ENCODE measurements at places on chromosomes 13 and 19. TPM values are rescaled to one million over a fixed set of nuclear protein-coding genes. Genes with fewer than 3 reads are reported as not detected.
A peak's percentile ranks its signal among the peaks of the same experiment; 100 is the strongest.

- DNase-seq: peak; percentile 80
Observed at GRCh38 chr19:16066611-16067104, 9.6 kb upstream of the TPM4 start.

Gene BORA
- 27.6 TPM for total RNA-seq

GRCh38 chr13:51614350-51614786 is 30.1 kb downstream of the WDFY2 start:
- no peak for DNase-seq

GRCh38 chr19:23799321-23799720 is 40.6 kb upstream of the ZNF681 start:
- no peak for DNase-seq

Gene INSL3
- total RNA-seq: 0.96 TPM

Gene F10
- total RNA-seq: 4.0 TPM

DNA sequence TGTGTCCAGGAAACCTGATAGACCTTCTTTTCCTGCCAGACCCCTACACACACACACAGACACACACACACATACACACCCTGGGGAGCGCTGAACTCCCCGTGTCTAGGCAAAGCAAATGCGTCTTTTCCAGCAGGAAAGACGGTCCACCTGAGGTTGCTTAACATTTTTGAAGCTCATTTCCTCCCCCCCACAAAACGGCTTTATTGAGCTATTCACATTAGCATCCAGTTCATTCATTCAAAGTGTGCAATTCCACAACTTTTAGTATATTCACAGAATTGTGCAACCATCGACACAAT is 3.4 kb downstream of the GSX1 start:
- no peak for DNase-seq

DNA sequence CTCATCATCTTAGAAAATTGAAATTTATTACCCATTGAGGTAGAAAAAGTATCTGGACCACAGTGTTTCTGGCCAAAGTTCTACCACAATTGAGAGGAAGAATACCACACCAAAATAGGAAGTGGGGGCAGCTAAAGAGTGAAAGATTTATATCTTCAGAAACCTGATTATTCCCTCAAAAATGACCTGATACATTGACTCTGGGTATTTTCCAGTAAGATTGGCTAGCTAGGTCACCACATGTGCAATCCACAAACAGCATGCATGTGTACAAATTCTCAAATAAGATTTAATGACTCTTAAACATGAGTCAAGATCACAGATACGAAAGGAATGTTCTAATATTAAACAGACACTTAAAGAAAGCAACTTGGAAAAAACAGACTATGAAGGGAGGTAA is 1516.2 kb upstream of the PCDH20 start:
- DNase-seq: no peak

DNA sequence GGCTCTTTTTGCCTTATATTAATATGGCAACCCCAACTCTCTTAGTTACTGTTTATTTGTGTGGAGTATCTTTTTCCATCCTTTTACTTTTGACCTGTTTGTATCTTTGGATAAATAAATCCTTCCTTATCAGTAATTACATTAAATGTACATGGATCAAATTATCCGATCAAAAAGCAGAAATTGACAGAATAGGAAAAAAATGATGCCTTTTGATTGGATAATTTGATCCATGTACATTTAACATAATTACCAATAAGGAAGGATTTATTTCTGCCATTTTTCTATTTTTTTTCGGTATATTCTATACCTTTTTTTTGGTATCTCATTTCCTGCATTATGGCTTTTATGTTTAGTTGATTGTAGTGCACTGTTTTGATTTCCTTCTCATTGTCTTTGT is 57.2 kb downstream of the ZMYM2 start:
- DNase-seq: no peak

DNA sequence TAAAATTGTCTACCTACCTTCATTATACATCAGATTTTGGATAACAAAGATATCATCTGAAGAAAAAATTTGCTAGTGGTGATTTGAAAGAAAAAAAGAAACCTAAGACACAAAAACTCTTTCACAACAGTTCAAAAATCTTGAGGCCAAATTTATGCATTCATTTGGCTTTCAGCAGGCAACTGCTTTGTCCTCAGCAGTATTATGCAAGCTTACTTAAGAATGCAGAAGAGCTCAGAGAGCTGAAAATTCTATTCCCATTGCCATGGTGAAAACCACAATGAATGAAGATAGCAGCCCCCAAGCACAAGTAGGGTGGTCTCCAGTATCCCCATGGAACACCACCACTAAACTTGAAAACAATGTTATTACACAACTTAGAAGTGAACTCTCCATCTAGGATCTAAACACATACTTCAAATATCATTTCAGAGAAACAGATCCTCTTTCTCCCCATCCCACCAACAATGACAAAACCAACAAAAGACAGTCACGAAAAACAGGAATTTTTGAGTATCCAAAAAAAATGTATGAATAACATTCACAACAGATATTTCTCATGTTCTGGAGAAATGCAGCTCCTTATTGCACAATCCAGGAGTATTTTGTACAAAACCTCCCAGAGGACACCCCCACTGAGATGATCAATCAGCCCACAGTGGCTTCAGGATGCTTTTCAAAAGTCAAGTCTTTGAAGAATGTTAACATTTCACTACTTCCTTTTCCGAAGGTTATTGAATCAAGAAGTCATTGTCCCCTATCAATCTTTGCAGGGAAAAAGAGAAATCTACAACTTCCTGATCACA is 192.7 kb downstream of the LHFPL6 start:
- no peak for DNase-seq

DNA sequence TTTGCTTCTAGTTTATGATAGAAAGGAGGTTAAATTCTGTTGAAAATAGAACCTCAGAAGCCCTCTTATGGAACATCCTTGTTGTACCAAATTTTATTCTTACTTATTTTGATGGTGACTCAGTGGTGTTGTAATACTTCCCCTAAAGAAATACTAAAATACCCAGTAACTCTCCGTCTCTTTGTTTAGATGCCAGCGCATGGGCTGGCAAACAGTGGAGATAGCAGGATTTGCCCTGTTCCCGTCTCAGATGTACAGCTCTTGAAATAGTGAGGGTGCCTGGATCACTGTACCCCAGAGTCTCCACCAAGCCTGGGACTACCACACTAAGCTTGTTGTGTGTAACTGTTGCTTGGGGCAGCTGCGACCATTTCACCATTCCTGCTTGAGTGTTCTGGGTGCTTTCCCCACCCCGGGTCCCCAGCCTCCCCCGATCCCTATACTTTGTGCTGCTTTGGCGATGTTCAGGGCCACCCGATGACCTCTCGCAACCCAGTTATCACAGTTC is 67.0 kb upstream of the TEX29 start:
- no peak for DNase-seq

DNA sequence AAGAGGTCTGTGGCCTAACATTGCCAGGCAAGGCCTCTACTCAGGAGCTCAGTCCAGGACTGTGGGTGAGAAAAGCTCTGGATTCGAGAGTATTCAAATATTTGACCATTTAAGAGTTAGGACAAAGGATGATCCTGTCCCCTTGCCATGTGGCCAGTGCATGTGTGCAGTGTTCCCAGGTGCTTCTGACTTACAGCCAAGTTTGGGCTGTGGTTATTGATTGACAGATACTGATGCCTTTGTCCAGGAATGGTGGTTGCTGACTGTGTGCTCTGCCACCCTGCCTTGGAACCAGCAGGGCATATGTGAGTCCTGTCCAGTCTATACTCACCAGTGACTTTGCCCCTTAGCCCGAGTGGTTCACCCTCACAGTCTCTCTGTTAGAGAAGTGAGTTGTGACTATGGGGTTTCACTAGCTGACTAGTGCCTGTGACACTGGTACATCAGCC is 51.9 kb downstream of the GARRE1 start:
- DNase-seq: no peak

- DNase-seq: no peak
Observed at GRCh38 chr19:35000647-35001501, 751 bp downstream of the GRAMD1A start.

DNA sequence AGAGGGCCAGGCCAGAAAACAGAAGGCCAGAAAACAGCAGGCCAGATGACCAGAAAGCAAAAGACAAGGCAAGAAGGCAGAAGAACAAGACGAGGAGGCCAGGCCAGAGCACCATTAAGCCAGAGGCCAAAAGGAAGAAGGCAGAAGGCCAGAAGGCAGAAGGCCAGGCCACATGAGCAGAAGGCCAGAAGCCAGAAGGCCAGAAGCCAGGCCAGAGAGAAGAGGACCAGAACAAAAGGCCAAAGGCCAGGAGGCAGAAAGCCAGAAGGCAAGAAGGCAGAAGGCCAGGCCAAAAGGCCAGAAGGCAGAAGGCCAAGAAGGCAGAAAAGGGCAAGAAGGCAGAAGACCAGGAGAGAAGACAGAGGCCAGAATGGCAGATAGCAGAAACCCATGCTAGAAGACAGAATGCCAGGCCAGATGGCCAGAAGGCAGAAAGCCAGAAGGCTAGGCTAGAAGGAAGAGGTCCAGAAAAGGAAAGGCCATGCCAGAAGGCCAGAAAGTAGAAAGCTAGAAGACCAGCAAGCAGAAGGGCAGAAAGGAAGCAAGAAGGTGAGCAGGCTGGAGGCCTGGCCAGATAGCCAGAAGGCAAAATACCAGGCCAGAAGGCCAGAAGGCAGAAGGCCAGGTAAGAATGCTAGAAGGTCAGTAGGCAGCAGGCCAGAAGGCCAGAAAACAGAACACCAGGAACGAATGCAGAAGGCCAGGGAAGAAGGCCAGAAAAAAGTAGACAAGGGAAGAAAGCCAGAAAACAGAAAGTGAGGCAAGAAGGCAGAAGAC is 187.6 kb downstream of the TUBA3C start:
- DNase-seq: no peak

DNA sequence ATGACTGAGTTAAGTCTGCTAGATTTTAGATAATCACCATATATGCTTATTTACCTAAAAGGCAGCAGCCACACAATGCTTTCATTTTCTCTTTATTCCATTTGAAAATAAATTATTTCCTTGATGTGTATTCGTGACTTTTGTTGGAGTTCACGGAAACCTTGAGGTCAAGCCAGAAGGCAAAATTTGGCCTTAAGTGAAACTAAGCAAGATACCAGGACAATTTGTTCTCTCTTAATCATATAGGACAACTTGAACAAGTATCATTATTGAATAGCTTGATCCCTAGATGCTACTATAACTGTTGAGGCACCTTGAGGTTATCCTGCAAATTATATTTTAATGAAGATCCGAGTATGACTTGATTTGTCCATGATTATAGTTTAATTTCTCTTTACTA is 429.2 kb upstream of the DACH1 start:
- DNase-seq: no peak

Gene SLAIN1
- 0.34 TPM for total RNA-seq

- no peak for DNase-seq
Observed at GRCh38 chr13:70856711-70857110, 748.5 kb upstream of the KLHL1 start.

DNA sequence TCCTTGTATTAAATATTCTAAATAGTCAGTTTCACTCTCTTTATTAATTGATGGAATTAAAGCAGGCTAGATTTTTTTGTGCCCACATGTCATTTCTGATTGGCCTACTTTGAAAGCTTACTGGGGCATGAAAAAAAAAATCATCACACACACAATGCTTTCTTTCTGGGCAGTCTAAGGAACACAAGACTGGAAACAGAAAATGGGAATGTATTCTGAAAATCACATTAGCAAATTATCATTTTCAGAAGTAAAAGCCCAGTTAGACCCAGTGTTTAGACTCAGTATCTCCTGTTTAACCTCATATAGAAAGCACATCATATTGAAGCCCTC is 339.4 kb downstream of the SPRY2 start:
- no peak for DNase-seq

Gene PRKACA
- 95.7 TPM for total RNA-seq

Gene KLK10
- 33.6 TPM for total RNA-seq

Gene CYP2F1
- not detected for total RNA-seq

DNA sequence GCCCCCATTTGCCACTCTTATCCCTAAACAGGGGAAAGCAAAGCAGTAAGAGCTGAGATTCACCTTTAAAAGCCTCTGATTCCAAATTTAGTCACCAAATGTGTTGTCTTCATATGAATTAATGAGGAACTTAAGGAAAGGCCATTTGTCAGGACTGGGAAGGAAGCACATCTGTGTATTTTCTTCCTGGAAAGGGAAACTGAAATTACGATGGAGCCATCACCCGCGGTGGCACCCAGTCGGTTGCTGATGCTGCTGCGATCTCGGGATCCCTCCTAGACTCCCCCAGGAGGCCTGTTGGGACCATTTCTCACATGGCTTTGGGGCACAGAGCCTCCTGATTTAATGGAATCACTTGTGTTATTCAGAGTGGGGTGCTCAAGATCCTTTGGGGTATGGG is 7.4 kb upstream of the IL4I1 start:
- no peak for DNase-seq

Gene ZNF154
- total RNA-seq: 0.10 TPM

GRCh38 chr13:75724752-75725517 is 88.8 kb downstream of the LMO7 start:
- no peak for DNase-seq

Gene PRR20B
- total RNA-seq: not detected

DNA sequence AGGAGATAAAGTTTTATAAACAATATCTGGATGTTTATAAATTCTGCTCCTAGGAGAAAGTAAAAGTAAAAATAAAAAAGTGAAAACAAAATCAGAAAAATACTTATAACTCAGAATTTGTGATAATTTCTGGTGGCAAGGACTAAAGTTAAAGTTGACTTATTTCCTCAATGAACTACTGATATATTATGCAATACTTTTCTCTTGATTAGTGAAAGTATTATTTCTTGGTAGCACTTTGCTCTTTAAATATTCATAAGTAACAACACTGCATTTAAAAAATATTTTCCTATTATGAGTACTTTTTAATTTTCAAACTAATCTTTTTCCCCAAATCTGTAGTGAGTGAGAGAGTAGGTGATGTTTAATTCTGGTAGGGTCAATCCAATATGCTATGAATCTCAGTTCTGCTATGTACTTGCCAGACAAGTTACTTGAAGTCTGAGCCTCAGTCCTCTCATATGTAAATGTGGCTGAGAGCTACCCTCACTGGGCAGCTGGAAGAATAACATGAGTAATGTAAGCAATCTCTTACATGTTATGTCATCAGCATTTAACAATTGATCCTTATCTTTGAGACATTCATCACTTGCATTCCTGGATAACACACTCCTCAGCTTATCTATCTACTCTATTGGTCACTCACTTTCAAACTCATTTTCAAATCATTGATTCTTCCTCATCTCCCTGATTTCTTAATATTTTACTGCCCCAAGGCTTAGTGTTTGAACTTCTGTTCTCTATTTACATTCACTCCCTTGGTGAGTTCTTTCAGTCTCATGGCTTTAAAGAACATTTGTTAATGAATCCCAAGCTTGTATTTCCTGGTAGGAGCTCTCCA is 239.0 kb downstream of the RGCC start:
- peak; percentile 61 for DNase-seq

Gene FPR1
- not detected for total RNA-seq

DNA sequence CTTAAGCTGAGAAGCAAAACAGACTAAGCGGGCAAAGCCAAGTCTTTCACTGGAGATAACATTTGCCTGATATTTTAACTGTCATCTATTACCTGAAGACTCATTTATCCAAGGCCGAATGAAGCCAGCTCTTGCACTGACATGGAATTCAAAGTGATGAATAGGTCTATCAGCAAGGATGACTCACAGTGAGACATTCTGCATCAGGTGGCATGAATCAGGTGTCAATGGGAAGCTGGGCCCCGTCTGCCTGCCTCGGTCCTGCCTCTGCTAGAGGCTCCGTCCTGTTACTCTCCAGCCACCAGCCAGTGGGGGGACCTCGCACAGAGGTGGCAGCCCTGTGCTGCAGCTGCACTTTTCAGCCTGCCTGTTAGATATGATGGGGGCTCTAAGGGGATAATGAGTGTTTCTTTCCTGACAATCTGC is 23.5 kb downstream of the STARD13 start:
- DNase-seq: peak; percentile 66

All from HCT116 (cell line).